ENCODE measurements at places on chromosomes 16 and 17.

- no peak for DNase-seq
Measured at GRCh38 chr16:11224894-11225676, 30.9 kb downstream of the SOCS1 start.

DNA sequence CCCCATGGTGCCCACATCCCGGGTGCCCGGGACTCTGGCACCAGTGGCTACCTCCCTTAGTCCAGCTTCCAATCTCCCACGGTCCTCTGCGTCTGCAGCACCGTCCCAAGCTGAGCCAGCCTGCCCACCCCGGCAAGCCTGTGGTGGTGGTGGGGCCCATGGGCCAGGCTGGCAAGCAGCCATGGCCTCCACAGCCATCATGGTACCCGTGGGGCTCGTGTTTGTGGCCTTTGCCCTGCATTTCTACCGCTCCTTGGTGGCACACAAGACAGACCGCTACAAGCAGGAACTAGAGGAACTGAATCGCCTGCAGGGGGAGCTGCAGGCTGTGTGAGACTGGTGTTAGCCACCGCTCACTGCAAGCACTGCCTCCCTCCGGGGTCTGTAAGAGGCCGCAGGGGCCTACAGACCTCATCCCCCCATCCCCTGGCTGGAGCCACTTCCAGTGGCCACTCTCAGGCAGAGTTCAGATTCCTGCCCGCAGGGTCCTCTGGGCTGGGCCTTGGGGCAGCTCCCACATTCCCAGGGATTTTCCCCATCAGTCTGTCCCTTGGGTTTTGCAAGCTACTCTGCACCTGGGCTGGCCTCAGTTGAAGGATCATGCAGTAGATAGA, 3.9 kb upstream of the SETD1A start:
- DNase-seq = peak; percentile 66

DNA sequence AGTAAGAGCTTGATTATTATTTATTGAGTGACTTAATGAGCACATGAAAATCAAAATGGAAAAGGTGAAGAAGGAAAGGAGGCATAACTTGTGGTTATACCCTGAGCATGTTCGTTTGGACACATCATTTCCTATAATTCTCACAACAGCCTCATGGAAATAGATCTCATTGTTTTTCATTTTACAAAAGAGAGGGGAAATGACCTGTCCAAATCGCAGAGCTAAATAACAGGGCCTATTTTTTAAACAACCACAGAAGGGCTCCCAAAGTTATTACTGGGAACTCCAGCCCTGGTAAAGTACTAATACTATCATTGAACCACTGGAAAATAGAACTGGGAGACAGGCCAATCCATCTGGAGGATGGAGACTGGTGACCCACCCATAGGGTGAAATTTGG, 317.7 kb upstream of the C16orf82 start:
- no peak for DNase-seq

GRCh38 chr17:29151567-29151966, 28.6 kb downstream of the MYO18A start:
- no peak for DNase-seq

DNA sequence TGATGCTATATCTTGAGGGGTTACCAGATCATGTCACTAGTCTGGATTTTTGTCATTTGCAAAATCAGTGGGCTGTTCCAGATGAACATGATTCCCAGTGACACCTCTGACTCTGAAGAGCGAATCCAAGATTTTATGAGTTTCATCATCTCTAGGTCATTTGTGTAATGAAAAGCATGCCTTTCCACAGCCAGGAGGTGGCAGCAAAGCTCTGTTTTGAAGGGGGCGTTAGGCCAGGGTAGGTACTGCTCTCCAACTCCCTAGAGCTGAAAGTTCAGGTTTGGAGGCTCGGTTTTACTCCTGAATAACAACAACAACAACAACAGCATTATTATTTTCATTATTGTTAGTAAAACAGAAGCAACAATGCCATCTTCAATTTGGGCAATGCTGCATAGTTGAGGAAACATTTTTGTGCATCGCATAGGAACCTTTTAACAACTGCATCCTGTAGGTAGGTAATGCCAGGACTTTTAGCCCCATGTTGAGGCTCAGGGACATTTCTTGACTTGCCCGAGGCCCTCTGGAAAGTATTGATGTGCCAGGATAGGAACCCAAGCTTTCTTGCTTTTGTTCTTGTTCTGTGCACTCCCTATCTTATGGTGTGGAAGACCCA, 77.0 kb downstream of the MYH13 start:
- peak; percentile 3 for DNase-seq

- no peak for DNase-seq
Measured at GRCh38 chr16:50804290-50804907, 62.5 kb downstream of the CYLD start.

DNA sequence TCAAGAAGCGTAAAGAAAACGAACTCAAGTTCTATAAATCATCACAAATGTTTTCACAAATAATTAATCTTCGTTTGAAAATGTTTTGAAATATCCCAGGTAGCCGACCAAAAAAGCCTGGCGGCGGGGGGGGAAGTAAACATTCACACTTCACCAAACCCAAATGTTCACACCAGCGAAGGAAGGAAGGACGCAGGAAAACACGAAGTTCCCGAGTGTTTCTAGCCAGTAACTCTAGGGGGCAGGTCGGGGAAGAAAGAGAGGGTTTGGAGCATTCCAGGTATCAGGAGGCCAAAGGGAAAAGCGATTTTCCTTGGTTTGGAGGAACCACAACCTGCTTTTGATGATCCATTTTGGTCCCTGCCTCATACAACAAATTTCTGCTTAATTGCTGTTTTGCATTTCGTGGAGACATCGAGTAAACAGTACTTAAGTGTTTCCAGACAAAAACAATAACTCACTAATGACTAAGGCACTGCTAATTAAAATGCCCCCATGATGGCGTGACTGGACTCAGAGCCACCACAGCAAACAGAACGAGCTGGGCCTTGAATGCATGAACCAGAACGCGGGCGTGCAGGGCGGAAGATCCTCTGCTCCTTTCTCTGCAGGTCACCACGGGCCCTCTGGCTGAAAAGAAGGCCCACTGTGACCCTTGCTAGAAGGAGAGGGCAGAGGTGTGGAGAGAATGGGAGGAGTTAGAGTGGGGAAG, 16.6 kb downstream of the ZFHX3 start:
- DNase-seq = no peak

DNA sequence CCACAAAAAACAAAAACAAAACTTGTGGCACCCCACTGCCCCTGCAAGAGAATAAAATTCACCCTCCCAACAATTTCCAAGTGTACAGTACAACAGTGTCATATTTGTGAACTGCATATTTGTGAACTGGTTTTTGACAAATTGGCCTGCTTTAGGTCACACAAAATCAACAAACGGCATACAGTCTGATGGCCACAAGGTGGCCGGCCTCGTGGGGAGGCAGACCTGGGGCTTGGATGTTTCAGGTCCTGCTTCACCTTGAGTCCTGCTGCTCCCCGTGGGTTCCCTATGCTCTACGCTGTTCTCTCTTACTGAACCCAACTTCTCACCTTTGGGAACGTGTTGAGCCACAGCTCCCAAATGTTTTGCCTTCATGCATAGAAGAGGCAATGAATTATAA, 102.2 kb downstream of the CDK5R1 start:
- no peak for DNase-seq

DNA sequence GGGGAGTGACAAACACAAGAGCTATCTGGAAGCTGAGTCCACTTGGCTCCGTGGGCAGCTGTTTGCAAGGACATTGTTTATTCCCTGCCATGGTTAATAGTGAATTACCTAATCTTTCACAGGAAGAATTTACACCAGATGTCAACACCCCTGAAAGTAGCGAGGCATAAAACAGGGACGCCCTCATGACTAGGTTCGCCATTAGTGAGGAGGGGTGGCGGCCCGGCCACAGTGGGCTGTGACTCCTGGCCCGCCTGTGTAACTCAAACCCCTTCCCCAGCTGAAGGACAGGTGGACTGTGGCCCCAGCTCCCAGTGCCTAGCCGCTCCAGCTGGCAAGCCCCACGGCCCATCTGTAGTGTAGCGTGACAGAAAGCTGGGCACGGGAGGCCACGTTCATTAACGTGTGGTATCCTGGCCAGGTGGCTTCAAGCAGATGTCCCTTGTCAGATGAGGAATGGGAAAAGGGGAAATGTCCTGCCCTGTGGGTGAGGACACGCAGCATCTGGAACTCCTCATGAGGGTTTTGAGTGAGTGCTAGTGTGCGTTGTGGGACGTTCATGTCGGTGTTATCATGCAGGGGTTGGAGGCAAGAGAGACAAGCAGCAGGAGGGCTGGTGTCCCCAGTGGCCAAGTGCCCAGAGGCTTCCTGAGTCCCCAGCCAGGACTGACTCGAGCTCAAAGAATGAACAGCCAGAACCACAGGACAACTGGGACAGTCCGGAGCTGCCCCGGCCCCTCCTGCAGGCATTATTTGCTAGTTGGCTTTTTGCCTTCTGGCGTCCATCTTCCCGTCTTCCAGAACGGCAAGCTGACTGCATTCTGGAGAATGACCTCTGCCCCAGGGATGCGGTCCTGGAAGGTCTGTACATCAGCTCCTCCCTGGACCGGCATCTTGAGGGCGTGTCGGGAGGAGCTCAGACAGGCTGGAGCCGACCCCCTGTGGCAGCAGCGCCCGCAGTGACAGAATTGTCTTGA, 19.2 kb downstream of the KDM8 start:
- no peak for DNase-seq

DNA sequence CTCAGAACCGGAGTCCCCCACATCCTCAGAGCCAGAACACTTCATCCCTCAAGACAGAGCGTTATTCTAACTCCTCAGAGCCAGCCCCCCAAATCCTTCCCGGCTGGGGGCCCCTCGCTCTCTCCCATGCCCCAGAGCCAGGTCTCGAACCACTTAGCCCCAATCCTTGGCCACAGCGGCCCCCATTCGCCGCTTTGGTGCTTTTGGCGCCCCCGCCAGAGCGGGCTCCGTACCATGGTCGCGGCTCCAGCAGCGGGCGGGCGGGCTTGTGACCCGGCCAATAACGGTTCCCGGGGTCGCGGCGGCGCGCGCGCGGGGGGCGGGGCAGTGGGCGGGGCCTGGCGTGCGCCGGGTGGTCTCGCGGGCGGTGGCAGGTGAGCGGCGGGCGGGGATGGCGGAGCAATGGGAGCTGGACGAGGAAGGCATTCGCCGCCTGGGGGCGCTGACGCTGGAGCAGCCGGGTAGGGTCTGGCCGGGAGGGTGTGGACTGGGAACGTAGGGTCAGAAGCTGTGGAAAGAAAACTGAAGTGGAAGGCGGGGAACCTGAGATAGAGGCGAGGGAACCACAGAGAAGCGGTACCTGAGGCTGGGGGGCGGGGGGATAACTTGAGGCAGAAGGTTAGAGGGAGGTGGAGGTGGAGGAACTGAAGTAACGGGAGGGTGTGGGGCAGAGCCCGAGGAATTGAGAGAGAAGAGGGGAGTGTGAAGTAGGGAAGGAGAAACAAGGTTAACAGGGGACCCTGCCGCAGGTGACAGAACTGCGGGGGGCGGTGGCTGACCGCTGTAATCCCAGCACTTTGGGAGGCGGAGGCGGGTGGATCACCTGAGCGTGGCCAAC, at the start of the genes KCTD19 and LRRC36:
Gene KCTD19, minus strand, starts transcription at position 270 of the 838 bp plus-strand sequence. Its CDS starts 34 bp downstream, at position 236.
Gene LRRC36, plus strand, starts transcription at position 344 of the 838 bp plus-strand sequence. Its CDS starts 48 bp downstream, at position 392.
- no peak for DNase-seq

DNA sequence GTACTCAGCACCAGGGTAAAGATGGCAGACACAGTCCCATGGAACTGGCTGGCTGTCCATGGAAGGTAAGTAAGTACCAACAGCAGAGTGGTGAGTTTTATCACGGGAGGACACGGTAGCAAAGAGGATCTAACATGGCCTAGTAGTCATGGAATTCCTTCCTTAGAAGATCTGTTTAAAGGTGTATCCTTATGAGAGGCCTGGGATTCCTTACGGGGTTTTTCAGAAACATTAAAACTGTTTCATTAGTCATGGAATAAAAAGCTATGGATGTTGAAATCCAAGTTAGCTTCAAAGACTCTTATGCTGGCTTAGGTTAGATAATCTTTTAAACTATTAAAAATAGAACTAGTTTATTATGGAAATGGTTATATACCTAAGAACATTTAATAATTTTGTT, 7.4 kb downstream of the FTO start:
- no peak for DNase-seq

DNA sequence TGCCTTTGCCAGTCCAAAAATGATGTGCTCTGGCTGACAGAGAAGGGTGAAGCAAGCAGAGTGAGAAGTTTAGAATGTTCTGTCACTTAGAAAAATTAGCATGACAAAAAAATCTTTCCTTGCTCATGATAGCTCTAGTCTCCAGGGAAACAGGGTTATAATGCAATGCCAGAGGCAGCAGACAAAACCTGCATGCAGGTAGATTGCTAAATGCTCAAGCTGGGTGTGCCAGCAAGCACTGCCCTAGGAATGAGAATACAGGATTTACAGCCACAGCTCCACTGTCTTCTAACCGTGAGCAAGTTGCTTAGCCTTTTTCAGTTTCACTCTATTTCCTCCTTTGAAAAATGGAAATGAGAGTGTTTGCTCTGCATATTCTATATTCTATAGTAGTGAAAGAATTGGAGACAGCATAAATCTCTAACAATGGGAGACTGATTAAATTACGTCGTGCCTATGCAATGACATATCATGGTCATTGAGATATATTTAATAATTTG, 516.6 kb upstream of the C16orf82 start:
- DNase-seq = no peak

DNA sequence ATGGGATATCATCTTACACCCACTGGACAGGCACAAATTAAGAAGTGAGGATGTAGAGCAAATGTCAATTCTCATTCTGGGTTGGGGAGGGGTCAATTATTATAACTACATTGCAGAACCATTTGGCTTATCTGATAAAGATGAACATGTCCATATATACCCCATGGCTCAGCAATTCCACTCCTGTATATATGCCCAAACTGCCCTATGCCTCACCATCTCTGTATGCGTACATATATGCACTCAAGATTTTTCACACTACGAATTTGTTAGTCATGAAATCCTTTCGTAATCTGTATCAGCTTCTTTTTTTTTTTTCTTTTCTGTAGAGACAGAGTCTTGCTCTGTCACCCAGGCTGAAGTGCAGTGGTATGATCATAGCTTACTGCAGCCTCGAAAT, 20.8 kb upstream of the CNEP1R1 start:
- no peak for DNase-seq

GRCh38 chr17:17702449-17703139, 21.3 kb downstream of the RAI1 start:
- no peak for DNase-seq

- no peak for DNase-seq
Measured at GRCh38 chr16:22054847-22055590, 37.3 kb upstream of the VWA3A start.

DNA sequence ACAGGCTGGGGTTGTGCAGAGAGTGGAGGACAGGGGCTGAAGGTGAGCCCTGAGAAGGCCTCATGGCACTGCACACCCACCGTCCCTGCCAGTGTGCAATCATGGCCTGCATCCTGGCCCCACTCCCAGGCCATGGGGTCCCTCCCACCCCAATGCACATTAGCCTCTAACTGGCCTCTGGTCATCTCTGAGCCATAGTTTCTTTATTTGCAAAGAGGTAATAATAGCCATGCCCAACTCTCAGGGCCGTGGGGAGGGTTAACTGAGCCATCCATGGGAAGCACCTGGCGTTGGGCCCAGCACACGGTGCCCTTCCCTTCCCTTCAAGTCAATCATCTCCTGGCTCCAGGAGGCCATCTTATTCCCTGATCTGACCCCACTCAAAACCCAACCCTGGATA, 10.8 kb upstream of the ITGA3 start:
- DNase-seq = no peak
